ENCODE measurements at places on chromosomes 4 and X.

DNA sequence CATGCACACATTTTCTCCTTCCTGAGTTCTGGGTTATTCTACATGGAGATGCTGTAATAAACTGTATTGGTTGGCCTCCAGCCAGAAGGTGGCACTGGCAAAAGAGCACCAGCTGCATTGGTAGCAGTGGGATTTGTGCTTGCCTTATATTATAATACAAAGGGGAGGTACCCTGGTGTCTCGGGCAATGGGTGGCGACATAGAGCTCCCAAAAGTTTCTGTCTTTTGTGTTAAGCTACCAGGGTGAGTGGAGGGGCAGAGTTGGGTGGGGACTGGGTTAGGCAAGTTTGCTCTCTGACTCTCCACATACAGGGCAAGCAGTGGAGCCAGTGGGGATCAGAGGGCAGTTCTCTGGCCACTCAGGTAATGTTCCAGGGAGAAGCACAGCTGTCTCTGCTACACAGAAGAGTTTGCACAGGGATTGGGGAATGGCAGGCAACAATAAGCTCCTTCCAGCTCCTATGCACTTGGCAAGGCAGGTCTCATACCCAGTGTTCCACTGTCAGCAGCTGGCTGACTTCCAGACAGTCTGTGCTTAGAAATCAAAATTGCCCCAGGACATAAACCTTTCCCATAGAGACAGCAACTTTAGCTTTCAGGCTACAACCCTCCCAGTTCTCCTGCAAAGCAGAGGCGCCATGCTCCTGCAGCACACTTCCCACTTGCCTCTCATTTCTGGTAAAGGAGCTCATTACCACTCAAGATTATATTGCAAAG, 463.9 kb upstream of the PCDH7 start:
- no peak for DNase-seq

DNA sequence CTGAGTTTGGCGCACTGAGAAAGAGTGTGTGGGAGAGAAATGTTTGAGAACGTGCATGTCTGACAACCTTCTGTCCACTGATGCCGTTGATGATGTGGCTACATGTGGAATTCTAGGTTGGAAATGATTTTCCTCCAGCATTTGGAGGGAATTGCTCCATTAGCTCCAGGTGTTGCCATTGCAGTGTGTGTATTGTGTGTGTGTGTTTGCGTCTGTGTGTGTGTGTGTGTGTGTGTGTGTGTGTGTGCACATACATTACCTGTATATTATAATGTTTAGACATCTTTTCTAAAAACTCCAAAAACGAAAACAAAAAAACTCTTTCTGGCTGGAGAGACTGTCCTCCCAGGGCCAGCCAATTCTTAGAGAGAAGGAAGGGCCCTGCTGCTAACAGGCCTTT, 18.2 kb upstream of the MECP2 start:
- DNase-seq, result no peak

DNA sequence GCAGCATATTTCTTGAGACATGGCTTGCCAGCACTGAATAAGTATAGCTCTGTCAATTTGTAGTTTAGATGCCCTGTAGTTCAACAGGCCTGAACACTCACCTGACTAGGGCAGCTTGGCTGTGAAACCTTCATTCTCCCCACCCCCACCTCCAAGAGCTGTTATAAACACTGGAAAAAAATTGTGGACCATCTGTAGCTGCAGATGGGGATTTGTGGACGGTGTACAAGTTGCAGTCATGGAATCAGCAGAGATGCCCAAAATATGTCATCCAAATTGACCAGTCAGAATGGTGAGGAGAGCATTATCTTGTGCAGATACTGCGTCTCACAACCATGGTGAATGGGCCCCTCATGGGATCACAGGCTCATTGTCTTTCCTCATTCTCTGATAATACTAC, 76.2 kb upstream of the PAQR3 start:
- no peak for DNase-seq

DNA sequence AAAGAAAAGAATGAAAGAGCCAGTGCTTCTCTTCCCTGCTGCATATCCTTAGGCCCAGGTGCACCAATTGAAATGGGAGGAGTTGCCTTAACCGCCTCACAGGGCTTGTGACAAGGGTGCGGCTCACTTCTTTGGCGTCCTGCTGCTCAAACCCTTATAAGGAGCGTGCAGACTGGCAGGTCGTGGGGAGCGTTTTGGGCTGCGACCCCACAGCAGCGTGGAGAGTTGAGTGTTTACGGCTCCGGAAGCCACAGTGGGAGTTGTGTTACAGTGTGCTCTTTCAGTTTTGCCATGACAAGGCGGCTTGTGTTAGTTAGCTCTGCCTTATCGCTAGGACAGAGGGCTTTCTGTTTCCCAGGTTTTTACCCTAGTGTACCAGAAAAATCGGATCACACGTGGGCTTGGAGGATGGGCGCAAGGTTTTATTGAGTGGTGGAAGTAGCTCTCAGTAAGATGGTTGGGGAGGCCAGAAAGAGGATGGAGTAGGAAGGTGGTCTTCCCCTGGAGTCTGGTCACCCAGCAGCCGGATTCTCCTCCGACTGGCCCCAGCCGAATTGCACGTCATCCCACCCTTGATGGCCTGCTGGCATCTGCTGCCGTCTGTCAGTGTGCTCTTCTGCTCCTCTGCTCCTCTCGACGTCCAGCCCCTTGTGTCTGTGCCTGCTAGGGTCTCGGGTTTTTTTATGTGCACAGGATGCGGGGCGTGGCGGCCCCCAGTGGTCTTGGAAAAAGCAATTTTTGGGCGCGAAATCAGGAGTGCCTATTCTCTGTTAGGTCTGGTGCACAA, 718.9 kb downstream of the ARAP2 start:
- DNase-seq, result no peak

- no peak for DNase-seq
These were observed 75.3 kb upstream of the FTHL17 start for GRCh38 chrX:31147175-31147574.

GRCh38 chr4:138996090-138996489, 19.5 kb upstream of the NOCT start:
- DNase-seq, result no peak

- DNase-seq, result no peak
These were observed 877 bp upstream of the NKX1-1 start for GRCh38 chr4:1406981-1407656.

GRCh38 chrX:7941390-7942042, 14.3 kb upstream of the PNPLA4 start:
- no peak for DNase-seq

- DNase-seq, result no peak
These were observed 21.1 kb downstream of the RASL11B start for GRCh38 chr4:52883183-52883621.

DNA sequence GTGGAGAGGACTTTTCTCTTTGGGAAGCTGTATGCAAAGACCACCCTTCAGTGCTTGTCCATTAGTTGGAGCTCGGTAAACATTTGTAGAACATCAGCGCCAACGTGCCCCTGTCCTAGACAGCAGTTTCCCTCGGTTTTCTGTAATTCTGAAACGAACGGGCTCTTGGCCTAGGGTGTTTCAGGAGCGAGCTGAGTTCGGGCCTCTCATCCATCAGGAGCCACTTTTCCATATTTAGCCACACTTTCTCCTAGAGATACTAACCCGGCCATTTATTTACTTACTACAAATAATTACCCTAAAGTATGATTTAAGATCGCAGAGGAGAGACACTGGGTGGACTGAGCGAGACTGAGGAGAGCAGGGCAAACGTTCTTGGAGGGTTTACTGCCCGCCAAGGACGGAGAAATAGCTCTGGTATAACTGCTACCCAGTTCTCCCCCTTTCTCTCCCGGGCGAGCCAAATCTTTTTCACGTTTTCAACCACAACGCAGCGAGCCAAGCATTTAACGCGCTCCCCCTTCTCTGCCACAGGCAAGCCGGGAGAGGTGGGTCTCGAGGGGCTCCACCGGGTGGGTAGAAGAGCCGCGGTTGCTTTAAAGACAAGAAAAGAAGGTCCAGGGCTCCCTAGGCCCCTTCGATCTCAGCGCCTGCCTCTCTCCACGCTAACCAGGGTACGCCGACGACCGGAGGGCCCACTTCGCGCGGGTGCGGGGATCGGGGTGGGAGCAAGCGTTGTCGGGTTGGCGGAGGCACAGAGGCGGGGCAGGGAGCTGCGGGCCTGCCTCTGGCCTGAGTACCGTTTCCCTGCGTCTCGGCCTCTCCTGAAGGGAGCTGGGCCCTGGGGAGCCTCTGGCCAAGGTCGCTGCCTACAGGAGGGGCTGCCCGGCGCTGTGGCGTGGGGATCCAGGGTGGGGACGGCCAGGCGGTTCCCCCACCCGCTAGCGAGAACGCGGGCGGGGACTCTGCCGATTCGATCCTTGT, 10.8 kb upstream of the PITX2 start:
- DNase-seq, result no peak

GRCh38 chr4:145530662-145531061, 49.0 kb downstream of the SMAD1 start:
- no peak for DNase-seq

GRCh38 chrX:149513825-149514428, 8.8 kb upstream of the IDS start:
- DNase-seq, result no peak

DNA sequence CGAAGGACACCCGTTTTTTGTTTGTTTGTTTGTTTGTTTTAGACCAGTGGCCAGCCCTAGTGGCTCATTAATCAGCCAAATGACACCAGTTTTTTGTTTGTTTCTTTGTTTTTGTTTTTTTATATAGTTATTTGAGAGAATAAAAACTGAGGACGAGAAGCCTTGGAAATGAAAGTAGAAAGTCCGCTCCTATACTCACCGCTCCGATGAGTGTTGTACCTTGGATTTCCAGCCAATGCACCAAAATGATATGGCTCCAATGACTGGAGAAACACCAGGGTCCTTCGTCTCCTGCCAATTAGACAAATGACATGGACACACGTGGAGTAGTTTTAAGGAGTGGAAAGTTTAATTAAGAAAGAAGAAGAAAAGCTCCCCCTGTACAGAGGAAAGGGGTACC, 87.9 kb downstream of the ZXDA start:
- DNase-seq, result no peak

GRCh38 chrX:131728295-131729145, 184.6 kb downstream of the OR13H1 start:
- no peak for DNase-seq

GRCh38 chr4:189162888-189163287, 777.8 kb upstream of the FRG1 start:
- DNase-seq, result no peak

- no peak for DNase-seq
These were observed 844.4 kb downstream of the ARAP2 start for GRCh38 chr4:35399912-35400311.

- no peak for DNase-seq
These were observed 297.5 kb upstream of the DCAF8L1 start for GRCh38 chrX:28278726-28279125.

DNA sequence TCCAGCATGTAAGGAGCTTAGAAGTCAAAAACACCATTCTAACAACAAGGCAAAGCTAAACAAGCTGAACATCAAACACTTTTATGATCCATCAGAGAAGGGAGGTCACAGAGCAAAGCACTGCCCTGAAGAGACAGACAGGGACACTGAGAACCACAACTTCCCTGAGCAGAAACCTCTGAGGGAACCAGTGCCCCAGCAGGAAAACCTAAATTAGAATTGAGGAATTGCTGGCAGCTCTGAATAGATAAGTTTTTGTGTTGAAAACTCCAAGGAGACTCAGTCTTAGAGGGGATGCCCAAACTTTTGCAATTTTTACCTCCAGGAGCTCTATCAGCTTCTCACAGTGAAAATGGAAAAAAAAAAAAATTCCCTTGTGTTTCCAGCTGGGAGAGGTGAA, 83.0 kb upstream of the MAPK10 start:
- no peak for DNase-seq

- no peak for DNase-seq
These were observed 37.4 kb upstream of the PACRGL start for GRCh38 chr4:20662851-20663250.

GRCh38 chr4:88969271-88969670, 87.7 kb downstream of the FAM13A start:
- no peak for DNase-seq

DNA sequence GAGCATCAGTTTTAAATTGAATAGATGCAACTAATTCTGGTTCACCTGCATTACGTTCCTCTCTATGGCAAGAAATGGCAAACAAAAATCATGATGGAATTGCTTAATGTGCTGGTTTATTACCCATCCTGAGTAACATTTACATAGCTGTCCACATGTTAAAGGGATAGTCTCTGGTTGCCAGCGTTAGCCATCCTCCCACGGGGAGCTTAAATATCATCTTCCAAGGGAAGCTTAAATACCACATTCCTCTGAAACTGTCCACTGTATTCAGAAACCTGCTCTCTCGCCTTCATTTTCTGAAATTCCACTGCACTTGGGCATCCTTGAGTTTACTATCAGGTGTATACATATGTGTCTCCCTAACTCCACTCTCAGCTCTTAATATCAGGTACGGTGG, 586.6 kb downstream of the TLL1 start:
- DNase-seq, result no peak

GRCh38 chrX:125205918-125206665, 113.6 kb upstream of the TEX13C start:
- no peak for DNase-seq

GRCh38 chrX:39817754-39818470, 279.8 kb downstream of the BCOR start:
- no peak for DNase-seq

Measured in type B pancreatic cell (in vitro differentiated cells).